ENCODE measurements at places on chromosomes 2 and 18.
A peak's percentile ranks its signal among the peaks of the same experiment; 100 is the strongest.

DNA sequence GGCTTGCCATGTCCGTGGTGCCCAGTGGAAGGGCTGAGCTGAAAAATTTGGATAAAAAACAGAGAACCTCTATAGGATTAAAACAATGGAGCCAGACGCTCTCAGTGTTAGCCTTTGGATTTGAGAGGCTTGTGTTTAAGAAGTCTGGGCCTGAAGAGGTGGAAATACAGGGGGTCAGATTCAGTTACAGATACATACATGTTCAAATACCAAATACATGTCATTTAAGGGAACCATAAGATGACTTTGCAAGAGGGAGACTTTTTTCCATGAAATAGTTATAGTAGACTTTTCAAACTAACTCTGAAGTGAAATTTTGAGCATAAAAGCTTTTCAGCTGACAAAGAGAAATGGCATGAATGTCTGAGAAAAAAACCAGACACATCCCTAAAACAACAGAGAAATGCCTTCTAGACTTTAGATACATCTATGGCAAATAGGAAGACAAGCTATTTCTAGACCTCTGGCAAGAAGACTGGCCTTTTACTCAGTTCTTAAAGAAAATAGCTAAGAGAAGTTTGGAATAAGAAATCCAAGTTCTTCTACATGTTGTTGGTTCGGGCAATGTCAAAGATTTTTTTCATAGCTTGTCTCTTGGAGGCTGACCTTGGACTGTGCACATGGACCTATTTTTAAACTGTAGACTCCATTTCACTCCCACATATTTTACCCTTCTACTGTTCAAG is 112.9 kb downstream of the LTBP1 start:
- peak; percentile 16 for DNase-seq

DNA sequence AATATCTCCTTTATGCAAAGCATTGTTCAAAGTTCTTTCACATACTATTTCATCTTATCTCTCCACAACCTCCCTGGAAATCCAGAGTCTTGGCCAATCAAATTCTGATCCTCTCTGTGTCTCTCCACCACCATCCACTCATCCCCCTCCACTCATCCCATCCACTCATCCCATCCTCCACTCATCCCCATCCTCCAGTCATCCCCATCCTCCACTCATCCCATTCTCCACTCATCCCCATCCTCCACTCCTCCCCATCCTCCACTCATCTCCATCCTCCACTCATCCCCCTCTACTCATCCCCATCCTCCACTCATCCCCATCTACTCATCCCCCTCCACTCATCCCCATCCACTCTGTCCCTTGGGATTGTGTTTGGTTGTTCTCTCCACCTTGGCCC is 101.1 kb downstream of the BCL2 start:
- no peak for DNase-seq

GRCh38 chr2:208346756-208347155 is 59.8 kb upstream of the PTH2R start:
- DNase-seq: no peak

DNA sequence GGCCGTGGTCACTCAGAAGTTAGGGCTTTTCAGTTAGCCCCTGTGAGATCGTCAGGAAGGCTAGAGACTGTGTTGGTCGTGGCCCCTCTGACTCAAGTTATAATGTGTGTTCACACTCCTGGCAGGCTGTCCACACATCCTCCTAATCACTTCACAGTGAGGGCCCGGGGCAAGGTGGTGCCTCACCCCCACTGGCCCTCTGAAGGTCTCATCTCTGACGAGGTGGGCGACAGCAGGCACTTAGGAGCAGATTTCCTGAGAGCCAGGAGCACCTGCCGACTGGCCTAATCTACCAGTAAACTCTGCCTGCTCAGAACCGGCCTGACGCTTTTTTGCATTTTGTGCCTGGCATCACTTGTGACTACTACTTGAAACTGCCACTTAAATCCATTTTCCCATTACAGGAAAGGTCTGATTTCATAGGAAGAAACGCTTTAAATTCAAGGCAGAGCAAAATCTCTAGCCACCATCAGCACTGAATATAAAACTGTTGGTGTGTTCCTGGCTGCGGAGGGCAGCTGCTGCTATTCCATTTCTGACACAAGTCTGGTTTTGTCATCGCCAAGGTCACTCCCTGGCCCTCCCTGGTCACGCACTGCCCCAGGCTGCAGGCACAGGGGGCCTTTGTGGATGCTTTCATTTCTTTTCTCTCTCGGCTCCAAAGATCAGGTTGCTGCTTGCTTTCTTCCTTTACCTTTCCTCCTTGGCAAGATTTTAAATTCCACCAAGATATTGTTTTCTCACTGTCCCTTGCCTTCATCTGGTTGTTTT is 48.0 kb downstream of the RAB12 start:
- no peak for DNase-seq

GRCh38 chr2:151776367-151776766 is 42.1 kb upstream of the NEB start:
- DNase-seq: no peak

DNA sequence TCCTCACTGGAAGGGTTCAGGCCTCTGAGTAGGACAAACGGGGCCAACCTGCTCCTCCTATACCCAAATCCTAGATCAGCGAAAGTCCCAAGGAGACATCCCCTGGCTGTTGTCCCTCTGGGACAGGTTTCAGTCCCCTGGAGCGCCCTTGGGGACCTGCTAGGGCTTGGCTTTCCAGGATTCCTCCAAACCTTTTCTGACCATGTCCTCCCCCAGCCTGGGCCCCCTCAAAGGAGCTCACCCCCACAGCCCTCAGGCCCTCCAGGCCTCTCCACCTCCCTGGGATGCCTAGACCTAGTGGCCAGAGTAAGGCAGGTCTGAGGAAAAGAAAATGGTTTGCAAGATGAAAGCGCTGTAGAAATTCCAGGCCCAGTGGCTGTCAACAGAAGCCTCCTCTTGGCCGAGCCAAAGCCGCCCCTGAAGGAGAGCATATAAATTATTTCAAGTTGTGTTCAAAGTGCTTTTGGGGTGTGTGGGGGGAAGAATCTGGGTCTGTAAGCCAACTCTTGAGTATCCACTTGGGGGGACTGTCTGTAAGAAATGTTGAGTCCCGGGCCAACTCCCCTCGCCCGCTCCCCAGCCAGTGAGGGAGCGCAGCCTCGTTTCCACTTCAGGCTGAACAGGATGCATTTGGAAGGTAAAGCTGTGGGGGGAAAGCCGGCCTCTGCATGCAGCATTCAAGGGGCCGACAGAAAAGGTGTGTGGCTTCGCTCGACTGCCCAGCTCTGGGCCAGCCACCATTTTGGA is 158.6 kb downstream of the DYSF start:
- no peak for DNase-seq

GRCh38 chr18:55419132-55419946 is 168.7 kb downstream of the TCF4 start:
- peak; percentile 47 for DNase-seq

DNA sequence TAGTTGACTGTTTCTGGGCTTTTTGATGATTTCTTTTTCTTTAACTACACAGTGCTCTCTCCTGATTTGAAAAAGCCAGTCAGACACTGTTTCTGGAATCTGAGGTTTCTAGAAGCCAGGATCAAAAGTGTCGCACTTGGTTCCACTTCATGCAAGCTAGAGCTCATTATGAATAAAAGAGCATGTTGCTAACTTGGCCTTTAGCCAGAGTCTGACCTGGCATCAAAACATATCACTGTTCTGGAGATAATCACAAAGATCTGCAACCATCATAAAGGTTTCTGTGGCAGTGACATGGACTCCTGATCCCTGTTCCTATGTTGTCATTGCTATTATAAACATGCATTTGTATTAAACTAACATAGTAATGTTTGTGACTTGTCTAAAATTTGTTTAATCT is 76.1 kb upstream of the MAPRE2 start:
- DNase-seq: no peak

GRCh38 chr2:63743982-63744966 is 97.4 kb upstream of the UGP2 start:
- no peak for DNase-seq

GRCh38 chr2:212991120-212991519 is 160.3 kb downstream of the IKZF2 start:
- no peak for DNase-seq

GRCh38 chr2:144114760-144115159 is 405.2 kb downstream of the ZEB2 start:
- DNase-seq: no peak

DNA sequence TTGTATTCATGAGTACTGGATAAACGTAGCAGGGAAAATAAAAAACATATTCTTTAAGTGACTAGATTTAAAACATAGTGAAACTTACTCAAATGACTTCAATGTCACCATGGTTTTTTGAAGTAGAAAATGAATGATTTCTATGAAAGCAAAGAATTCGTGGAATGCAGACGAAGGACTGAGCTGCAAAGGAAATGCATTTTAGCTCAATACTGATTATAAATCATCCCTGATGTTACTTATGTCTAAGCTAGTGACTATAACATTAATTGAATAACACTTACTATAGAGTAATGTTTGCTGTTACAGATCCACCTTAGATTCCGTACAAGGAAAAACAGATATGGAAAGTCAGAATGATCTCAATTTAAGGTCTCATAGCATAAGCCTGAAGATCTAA is 1257.7 kb upstream of the CDH2 start:
- no peak for DNase-seq

DNA sequence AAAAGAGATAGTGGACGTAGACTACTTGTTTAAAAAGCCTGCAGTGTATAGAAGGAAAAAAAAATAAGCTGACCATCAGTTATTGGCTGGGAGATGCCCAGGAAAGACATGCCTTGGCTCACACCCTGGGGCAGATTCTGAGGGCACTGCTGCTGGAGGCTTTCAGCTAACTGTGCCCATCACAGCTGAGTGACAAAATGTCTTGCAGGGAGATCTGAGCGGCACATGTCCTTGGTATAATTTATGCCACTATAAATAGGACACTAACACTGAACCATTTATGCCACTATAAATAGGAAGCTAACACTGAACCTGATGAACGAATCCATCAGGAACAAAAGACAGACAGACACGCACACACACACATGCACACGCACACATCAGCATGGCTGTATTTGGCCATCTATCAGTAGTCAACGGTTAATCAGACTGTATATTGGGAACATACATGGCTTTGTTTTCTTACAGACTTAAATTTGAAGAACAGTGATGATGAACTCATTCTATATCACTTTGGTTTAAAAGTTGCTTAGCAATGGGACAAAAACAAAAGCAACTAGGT is 68.2 kb upstream of the NOSTRIN start:
- no peak for DNase-seq

DNA sequence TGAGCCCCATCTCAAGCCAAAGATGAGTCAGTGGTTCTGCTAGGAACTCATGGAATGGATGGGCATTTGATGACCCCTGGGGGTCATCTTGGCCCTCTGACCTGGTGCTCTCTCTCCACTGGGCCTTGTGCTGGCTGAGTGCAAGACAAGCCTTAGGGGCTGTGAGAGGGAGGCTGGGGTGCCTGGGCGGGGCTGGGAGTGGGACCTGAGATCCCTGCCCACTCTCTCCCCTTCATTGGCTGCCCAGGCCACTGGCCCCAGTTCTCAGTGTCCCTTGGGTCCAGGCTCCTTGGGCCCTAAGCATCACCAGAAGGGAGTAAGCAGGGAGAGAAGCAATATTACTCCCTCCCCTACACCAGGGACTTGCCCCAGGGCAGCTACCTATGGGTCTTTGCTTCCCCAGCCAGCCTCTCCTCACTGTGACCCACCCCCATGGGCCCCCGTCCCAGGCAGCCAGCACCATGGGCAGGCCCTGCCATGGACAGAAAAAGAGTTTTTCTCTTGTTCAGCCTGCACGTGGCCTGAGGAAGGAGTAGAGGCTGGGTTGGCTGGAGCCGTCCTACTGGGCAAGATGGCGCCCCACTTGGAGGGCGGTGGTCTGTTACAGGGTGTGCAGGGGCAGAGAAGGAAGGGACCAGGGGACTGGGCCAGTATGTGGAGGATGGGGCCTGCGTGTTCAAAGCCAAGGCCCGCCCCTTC is 33.6 kb downstream of the ATOH8 start:
- DNase-seq: no peak

- no peak for DNase-seq
Observed at GRCh38 chr2:37875403-37875906, 49.6 kb upstream of the RMDN2 start.

DNA sequence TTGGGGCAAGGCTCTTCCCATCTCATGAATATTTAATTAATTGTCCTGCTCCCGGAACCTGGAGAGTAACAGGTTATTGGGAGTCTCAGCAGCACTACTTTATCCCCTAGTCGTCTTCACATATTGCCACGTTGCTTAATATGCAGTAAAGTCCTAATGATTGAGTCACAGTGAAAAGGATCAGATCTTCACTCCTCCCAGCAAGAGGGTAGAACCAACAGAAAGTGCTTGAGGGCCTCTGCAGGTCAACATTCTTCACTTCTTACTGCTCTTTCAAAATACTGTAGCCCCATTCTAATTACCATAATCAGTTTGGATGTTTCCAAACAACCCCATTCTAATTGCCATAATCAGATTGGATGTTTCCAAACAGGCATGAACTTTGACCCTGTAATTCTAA is 801.0 kb downstream of the LRRTM4 start:
- DNase-seq: no peak

DNA sequence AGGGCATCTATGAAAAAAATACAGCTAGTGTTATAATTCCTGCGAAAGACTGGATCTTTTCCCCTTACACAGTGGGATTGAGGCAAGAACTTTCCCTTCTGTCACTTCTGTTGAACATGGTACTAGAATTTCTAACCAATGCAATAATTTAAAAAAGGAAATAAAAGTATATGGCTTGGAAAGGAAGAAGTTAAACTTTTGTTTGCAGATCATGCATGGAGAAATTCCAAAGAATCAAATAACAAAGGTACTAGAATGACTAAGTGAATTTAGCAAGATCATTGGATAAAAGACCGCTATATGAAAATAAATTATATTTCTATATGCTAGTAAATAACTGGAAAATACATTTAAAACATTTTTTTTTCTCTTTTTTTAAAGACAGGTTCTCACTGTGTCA is 31.0 kb upstream of the SH3BP4 start:
- DNase-seq: no peak

- DNase-seq: no peak
Observed at GRCh38 chr2:47254464-47254863, 99.4 kb upstream of the STPG4 start.

GRCh38 chr2:27664622-27665363 is 1.1 kb downstream of the SLC4A1AP start:
- no peak for DNase-seq

- no peak for DNase-seq
Observed at GRCh38 chr2:213420828-213421385, 136.6 kb downstream of the SPAG16 start.

Measured in fibroblast of pulmonary artery (primary cell).